HT1080 (cell line): ENCODE measurements at places on chromosomes 5 and 9. TPM values are rescaled to one million over a fixed set of nuclear protein-coding genes. Genes with fewer than 3 reads are reported as not detected.

DNA sequence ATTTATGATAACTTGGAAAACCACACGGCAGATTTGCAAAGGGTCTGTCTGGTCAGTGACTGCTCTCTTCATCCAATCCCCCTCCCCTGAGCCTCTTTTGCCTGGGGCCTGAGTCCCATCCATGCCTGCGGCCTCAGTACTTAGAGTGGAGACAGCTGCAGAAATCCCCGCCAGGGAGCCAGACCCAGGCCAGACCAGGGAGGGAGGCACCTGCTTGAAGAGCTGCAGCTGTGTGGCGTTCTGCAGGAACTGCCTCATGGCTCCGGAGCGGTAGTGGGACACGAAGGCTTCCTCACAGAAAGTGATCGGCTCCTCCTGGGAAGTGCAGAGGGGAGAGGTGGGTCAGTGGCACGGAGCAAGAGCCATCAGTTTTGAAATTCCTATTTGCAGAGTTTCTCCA lies 101.6 kb downstream of the CRB2 start:
- no peak for DNase-seq

GRCh38 chr9:38249587-38250210 lies 142.8 kb upstream of the ALDH1B1 start:
- no peak for DNase-seq

DNA sequence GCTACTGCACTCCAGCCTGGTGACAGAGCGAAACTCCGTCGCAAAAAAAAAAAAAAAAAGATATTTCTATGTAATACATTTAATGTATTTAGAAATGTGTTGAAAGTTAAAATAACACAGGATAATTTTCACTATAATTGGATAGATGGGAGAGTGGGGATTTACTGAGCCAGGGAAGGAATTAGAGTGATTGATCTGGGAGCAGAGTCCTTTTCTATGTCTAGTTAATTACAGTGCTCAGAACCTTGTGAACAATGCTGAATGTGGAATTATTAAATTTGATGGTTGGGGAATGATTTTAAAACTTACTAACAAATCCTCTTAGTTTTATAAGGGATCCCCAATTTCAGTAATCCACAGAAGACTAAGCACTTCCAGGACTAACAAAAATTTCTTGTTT lies 239.7 kb downstream of the CSNK1G3 start:
- no peak for DNase-seq

DNA sequence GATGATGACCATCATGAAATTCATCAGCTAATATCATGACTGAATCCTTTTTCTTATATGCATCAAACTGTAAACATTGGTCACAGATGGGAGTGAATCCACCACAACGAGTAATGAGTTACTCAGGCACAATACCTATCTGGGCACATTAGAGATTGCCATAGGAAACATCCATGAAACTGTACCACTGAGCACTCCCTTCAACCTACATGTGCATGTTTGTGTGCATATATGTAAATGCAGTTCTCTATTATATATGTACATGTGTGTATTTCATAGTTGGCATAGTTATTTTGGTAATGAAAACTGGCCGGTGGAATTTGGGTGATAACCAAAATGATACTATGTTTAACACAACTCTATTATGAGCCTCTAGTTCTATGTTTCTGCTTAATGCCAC lies 387.3 kb upstream of the ARRDC3 start:
- no peak for DNase-seq

Gene PHF24
- not detected in 2 replicates for total RNA-seq

DNA sequence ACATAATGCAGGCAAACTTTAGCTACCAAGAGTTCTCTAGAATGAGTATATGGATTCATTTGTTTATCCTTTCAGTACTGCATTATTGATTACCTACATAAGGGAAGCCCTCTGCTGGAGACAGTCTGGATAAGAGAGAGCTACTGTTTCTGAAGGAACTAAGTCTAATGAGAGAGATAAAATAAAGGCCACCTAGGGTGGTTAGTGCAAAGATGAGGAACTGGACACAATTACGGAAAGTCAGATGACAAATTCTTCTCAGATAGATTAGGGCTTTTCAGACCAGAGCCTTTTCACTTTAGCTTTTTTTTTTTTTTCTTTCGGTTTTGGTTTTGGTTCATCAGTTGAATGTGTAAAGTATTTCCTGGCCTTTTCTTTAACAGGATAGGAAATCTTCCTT lies 31.3 kb downstream of the ISOC1 start:
- DNase-seq = no peak

Gene TMEM215
- total RNA-seq = not detected in 2 replicates

Gene CCDC127
- total RNA-seq = 4.1 and 4.2 TPM in 2 replicates
